ENCODE measurements at places on chromosomes 16 and 17.

DNA sequence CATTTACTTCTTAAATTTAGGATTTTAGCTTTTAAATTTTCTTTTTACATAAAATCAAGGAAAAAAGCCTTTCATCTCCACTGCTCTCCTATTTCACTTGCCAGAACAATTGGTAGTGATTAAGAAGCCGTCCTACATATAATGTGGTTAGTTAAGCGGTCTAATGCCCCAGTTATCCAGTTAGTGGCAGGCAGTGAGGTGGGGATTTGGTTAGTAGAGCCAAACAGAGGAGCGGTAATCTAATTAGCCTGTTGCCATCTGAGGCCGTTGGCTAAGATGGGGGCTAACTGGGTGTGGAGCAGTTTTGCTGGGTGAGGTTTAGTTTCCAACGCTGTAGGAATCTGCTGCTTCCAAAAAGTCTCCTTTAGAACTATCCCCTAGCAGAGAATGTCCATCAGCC lies 22.4 kb downstream of the SNX11 start:
- no peak for DNase-seq

DNA sequence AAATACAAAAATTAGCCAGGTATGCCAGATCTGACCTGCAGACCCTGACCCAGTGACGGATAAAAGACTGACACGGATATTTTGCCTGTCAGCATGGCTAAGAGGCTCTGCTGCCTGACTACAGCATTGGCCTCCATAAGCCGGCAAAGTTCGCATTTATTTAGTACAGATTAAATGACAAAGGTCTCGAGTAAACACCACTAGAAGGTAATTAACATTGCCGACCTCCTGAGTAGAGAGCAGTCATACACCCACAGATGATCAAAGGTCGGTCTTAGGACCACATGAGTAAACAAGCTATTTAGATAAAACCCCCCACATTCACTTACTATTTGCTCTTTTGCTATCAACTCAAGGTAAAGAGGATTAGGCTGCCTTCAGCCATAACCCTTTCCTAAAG lies 55.7 kb downstream of the KNOP1 start:
- DNase-seq = no peak

GRCh38 chr17:44757045-44757917 lies 1.5 kb upstream of the ADAM11 start:
- DNase-seq = no peak

GRCh38 chr16:27646806-27647205 lies 96.9 kb downstream of the KATNIP start:
- peak; percentile 10 for DNase-seq

DNA sequence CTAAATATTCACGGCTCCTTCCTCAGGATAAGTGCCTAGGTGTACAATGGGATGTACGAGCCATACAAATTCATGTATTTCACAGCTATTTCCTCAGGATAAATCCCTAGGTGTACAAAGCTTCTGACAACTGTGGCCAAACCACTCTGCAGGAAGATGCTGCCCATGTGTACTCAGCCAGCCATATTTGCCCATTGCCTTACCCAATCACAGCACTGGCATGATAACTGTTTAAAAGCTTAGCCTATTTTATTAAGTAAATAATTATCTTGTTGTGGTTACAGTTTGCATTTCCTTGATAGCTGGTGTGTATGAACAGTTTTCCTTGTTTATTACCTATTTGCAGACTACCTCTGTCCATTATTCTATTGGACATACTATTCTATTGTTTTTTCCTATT lies 35.1 kb downstream of the CACNG1 start:
- no peak for DNase-seq

- no peak for DNase-seq
Measured at GRCh38 chr17:72388765-72389473, 268.1 kb downstream of the SOX9 start.

GRCh38 chr17:30113213-30113612 lies 3.4 kb upstream of the NSRP1 start:
- no peak for DNase-seq

- DNase-seq = peak; percentile 99
Measured at GRCh38 chr17:47941246-47942095, at the start of gene PNPO. Gene PNPO (plus strand): TSS chr17:47941571. CDS start chr17:47941676, 105 bp downstream.

DNA sequence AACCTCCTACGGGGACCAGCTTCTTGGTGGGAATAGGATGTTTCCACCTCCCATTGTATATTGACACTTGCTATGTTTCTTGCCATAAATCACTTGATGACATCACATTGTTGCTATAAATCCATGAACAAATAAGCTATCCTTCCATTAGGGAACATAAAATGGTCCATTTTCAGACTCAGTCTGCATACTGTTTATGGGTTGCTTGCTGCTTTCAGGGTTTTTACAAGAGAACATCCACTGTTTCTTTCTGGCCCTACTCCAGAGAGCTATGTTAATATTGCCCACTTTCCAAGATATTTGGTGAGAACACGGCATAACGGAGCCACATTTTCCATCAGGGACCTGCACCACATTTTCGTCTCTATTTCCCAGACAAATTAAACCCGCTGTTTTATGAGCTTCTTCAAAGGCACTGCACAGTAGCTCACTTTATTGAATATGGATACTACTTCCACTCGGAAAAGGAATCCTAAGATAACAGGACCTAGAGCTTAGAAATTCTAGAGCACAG lies 800.2 kb downstream of the KCNJ2 start:
- no peak for DNase-seq

DNA sequence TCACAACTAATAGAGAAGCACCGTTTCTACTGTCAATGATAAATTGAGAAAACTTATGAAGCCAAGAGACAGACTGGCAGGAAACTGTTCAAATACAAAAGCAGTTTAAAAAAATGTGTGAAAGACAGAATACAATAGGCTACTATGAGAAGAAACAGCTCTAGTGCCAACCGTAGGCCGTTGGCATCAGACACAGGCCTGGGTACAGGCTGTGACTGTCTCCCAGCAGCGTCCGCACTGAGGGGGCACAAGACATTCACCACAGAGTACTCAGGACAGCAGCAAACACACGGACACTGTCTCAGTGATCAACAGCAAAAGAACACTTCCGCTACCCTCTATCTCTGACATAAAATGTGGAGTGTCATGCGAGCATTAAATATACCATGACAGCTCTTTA lies 7.8 kb upstream of the C1QBP start:
- DNase-seq = no peak

- DNase-seq = no peak
Measured at GRCh38 chr17:34883106-34884000, 77.9 kb downstream of the CCT6B start.

GRCh38 chr16:49901711-49902110 lies 45.8 kb upstream of the ZNF423 start:
- DNase-seq = no peak

GRCh38 chr16:11319529-11320146 lies 25.6 kb upstream of the RMI2 start:
- no peak for DNase-seq

GRCh38 chr16:89453501-89454321 lies 36.6 kb downstream of the ANKRD11 start:
- no peak for DNase-seq

- DNase-seq = no peak
Measured at GRCh38 chr16:3063625-3064386, 1.6 kb upstream of the IL32 start.

GRCh38 chr16:2196162-2196980 lies at the start of gene CASKIN1:
Gene CASKIN1 (minus strand): TSS chr16:2196605. CDS start chr16:2196432, 173 bp downstream.
- no peak for DNase-seq

DNA sequence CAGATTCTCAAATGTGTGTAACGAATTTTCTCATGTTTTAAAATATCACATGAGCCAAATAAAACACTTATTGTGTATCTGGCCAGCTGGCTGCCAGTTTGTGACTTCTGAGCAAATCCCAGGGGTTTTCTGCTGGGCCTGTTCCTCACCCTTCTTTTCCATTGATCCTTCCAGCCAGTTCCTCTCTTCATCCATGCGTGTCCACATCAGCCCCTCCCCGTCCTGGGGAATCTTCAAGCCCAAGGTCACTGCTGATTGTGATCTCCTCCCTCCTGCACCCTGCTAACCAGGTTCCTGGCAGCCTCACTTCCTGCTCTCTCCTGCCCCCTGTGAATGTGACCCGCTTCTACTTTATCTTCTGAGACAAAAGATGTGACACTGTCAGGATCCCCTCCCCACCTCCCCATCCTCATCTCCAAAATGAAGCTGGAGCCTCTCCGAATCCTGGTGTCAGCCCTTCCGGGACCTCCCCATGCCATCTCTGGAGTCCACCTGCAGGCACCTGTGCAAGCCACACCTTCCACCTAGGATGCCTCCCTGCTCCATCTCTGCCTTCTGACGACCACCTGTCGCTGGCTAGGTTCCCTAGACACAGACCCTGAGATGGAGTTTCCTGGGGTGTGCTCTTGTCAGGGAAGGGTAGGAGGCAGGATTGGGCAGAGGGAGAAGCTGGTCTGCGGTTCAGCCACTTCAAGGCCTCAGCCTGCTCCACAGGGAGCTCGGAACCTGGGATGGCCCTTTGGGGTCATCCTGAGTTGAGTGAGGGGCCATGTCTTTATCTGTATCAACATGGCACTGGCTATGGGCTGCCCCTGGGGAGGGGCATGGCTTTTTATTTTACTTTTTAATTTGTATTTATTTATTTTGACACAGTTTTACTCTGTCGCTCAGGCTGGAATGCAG lies 205.1 kb downstream of the KATNIP start:
- no peak for DNase-seq

- DNase-seq = no peak
Measured at GRCh38 chr17:72244494-72244893, 123.7 kb downstream of the SOX9 start.

DNA sequence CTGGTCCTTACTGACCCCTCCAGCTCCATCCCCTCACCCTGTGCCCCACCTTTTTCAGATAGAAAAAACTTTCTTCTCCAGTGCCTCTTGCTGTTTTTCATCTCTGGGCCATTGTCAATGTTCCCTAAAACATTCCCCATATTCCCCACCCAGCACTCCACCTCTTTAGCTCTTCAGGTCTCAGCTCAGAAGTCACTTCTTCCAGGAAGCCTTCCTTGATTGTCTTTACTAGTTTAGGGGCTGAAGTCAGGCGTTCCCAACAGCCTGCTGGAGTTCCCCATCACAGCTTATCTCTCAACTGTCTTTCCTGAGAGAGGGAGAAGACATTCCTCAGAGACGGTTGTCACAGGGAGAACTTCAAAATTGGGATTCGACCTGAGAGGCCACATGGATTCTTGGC lies 1.3 kb upstream of the MMP2 start:
- DNase-seq = no peak

DNA sequence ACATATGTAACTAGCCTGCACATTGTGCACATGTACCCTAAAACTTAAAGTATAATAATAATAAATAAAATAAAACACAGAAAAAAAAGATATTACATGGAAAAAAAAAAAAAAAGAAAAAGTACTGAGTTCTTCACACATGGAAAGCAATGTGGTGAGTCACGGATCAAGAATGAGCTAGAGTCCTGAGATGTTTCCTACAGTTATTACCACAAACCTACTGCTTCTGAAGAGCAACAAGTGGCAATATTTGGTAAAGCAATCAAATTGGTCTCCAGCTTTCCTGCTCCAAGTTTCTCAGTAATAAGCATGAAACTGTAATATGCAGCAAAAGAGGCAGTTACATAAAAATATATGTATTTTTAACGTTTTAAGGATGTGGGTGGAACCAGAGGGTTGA lies 223.3 kb upstream of the SALL1 start:
- DNase-seq = no peak

DNA sequence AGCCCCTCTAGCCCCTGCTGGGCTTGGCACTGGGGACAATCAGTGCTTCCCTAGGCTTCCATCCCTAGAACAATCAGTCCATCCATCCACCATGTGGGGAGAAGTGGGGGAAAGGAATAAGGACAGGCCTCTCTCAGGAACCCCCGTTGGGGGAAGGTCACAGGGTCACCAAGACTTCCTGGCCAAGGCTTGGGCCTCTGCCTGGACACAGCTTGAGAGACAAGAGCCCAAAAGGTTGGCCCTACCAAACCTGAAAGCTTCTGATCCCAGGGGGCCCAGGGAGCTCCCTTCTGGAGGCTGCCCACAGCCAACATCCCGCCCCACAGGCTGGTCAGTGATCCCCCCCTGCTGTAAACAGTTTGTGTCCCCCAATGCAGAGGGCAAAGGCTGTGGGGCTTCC lies 16.2 kb upstream of the MTMR4 start:
- no peak for DNase-seq

- DNase-seq = no peak
Measured at GRCh38 chr16:46785076-46785845, 37.1 kb upstream of the MYLK3 start.

DNA sequence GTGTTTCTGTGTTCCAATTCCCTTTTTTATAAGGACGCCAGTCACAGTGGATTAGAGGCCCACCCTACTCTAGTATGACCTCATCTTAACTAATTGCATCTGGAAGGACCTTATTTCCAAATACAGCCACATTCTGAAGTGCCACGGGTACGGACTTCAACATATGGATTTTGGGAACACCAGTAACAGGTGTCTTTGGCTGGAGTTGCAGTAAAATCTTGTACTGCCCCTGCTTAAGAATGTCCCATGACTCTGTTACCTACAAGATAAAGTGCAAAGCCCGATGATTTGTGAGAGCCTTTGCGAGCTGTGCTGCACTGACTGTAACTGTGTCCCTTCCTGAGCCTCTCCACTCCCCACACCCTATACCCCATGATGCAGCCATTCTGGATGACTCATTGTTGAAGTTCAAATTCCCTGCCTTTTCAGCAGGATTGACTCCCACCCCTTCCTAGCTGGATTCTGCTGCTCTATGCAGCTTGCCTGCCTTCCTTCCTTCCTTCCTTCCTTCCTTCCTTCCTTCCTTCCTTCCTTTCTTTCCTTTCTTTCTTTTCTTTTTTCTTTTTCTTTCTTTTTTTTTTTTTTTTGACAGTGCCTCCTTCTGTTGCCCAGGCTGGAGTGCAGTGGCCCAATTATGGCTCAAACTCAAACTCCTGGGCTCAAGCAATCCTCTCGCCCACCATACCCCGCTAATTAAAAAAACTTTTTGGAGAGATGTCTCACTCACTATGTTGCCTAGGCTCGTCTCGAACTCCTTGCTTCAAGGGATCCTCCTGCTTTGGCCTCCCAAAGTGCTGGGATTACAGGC lies 2.1 kb downstream of the HCRT start:
- DNase-seq = no peak

GRCh38 chr16:85755929-85756768 lies 5.3 kb upstream of the C16orf74 start:
- DNase-seq = no peak

GRCh38 chr16:62940569-62940968 lies 904.3 kb upstream of the CDH8 start:
- no peak for DNase-seq

- no peak for DNase-seq
Measured at GRCh38 chr17:21066394-21066793, 23.6 kb upstream of the USP22 start.

DNA sequence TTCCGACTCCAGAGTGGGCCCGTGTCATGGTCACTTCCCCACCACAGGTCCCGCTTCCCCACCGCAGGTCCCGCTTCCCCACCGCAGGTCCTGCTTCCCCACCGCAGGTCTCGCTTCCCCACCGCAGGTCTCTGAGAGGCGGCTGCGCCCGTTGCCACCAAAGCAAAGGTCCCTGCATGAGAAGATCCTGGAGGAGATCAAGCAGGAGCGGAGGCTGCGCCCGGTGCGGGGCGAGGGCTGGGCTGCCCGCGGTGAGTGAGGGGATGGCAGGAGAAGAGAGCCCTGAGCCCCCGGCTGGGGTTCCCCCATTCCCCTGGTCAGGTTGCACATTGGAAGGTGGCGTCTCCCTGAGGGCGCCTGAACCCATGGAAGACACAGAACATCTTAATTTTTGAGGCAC lies 17.4 kb upstream of the TCF25 start:
- no peak for DNase-seq

Measured in dermis microvascular lymphatic vessel endothelial cell (primary cell).